ENCODE measurements at places on chromosomes 12 and 14. TPM values are rescaled to one million over a fixed set of nuclear protein-coding genes. Genes with fewer than 3 reads are reported as not detected.

GRCh38 chr12:127398016-127398710 is 868.8 kb upstream of the TMEM132C start:
- no peak for DNase-seq

GRCh38 chr12:69851976-69852375 is 26.9 kb downstream of the MYRFL start:
- no peak for DNase-seq

GRCh38 chr12:47080725-47081502 is 1.2 kb upstream of the AMIGO2 start:
- peak; percentile 93 for DNase-seq

DNA sequence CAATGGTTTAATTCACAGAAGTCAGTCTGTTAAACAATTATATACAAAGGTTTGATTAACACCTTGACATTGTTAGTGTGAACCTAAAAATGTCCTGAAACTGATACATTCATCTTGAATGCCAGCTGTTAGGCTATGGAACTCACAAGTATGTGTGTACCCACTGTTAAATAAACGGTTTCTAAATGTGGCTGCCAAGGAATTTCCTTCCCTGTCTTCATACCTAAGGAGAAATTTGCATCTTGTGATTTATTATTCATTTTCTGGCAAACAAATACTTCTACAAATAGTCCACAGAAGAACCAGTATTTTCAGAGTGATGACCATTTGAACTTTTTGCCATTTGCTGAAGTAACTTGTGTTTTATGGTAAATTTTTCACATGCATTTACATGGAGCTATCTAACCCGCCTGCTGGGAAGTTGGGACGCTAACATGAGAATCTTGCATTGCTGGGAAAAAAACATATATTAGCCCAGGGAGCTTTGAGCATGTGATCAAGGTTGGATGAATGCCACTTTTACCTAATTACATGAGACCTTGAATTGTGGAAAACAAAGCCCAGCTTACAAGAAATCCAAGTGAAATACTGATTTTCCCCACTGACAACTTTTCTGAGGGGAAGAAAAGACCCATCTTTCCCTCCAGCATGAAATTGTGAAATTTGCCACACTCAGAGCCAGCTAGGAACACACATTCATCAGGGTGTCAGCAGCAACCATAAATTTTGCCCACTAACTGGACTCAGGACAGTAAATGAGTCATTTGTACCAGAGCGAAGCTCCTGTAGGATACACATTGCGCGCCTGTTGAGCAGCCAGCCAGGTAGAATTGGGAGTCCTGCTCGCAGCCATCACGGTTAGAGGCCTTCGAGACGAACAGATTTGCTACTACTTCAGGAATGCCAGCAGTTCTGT is 118.0 kb downstream of the KICS2 start:
- DNase-seq = peak; percentile 93

DNA sequence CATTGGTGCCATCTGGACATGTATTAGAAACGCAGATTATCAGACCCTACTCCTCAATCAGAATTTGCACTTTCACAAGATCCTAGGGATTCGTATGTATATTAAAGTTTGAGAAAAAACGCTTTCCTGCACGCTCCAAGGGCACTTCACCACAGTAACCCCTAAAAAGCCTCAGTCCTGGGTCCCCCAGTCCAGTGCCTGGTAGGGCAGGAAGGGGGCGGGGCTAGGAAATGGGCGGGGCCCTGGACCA is 369 bp downstream of the DEPDC4 start:
- DNase-seq = no peak

The SLC25A21 gene
- 0.89 TPM for total RNA-seq

GRCh38 chr12:111454716-111455447 is 49.2 kb downstream of the SH2B3 start:
- no peak for DNase-seq

DNA sequence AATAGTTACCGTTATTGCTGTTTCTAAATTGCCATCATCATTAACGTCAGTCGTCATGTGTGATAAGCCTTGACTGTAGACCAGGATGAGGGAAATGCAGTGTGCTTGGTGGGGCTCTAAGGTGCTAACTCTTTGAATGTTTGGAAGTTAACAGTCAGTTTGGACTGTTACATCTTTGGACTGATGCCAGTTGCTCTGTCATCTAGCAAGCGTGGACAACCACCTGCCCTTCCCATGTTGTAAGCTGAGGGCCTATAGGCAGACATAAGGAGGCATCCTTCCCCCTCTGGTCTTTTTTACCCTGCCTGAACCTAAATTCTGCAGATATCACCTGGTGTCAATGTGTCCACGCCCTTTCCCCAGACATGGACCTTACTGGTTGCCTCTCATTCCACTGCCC is 94.4 kb downstream of the PPP2R5C start:
- no peak for DNase-seq

DNA sequence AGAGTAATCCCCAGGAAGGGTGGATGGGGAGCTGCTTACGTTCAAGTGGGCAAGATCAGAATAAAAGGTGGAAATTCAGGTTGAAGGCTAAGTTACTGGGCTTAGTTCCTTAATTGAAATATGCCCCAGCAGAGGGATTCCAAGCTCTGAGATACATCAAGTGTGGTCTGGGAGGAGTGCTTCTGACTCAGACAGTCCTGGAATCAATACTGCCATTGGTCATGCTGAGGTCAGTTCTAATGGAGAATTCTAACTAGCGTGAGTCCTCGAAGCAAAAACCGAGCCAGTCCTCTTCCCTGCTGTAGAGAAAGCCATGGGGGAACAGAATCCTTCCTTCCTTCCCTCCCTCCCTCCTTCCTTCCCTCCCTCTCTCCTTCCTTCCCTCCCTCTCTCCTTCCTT is 39.9 kb downstream of the NOS1 start:
- no peak for DNase-seq

DNA sequence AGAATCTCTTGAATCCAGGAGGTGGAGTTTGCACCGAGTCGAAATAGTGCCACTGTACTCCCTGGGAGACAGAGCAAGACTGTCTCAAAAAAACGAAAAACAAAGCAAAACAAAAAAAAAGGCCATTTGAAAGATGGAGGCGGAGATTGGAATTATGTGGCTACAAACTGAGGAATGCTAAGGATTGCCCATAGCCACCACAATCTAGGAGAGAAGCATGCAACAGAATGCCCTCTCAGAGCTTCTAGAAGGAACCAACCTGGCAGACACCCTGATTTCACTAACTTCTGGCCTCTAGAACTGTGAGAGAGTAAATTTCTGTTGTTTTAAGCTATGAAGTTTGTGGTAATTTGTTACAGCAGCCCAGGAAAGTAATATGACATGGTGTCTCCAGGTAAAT is 50.1 kb upstream of the LIMA1 start:
- no peak for DNase-seq

DNA sequence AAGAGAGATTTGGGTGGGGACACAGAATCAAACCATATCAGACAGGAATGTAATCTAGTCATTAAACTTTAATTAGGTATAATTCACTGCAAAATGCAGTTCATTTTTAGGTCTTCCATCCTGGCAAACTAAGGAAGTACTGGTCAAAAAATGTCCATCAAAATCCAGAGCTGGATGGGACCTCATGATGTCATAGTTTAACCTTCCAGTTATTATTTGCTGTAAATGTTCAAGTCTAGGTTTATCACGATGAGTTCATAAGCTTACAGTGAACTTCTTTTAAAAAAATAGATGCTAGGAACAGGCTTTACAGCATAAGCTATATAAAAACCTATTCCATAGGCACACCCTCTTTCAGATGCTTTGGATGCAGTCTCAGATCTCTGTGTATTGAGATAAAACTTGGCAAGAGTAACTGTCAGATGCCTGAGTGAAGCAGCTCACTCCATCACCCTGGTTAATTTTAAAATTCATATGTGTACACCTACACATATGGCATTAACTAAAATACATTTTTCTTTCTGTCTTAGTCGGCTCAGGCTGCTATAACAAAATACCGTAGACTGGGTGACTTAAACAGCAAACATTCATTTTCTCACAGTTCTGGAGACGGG is 7.9 kb downstream of the SSPN start:
- DNase-seq = no peak

DNA sequence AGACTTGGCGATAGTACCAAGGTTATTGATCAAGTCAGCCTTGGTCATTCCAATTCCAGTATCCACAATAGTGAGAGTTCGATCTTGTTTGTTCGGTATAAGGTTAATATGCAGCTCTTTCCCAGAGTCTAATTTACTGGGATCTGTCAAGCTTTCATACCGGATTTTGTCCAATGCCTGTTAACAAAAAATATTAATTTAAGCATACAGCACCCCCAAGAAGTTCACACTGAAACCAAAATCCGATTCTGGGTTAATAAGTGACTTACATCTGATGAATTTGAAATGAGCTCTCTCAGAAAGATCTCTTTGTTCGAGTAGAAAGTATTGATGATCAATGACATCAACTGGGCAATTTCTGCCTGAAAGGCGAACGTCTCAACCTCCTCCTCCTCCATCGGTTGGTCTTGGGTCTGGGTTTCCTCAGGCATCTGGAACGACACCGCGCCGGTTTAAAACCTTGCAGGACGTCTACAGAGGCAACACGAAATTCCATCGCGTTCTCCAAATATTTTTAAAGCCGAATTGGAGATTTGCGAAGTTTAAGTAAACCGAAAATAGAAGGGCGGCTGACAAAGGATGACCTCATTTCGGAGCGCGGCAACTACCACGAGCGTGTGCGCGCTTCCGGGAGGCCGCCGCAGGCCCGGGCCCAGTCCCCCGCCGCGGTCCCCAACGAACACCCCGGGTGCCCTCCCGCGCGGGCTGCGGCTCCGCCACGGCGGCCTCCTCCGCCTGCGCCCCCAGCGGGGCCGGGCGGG is 716 bp downstream of the HSP90AA1 start:
- DNase-seq = no peak

The RNASE4 gene
- total RNA-seq = 15.3 TPM

- no peak for DNase-seq
Observed at GRCh38 chr14:74438351-74438915, 12.4 kb upstream of the SYNDIG1L start.

DNA sequence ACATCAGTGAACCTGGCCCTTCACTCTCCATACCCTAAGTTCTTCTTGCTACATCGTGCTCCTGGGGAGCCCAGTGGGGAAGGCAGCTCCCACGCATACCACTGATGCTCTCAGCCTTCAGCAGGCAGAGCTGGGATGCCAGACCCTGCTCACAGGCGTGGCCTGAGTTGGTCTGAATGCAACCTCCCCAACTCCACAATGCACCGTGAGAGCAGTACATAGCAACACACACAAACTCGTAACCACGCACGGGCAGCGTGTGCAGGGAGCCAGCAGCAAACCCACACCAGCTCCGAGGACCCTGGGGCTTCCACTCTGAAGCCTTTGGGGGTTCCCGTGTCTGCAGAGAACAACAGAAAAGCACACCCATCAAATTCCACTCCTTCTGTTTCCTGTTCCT is 37.3 kb downstream of the ANO2 start:
- DNase-seq = peak; percentile 4
